ENCODE measurements at places on chromosomes 2 and 18. TPM values are rescaled to one million over a fixed set of nuclear protein-coding genes. Genes with fewer than 3 reads are reported as not detected.

FMNL2 gene
- total RNA-seq, result 11.3 TPM

TRAK2 gene
- total RNA-seq, result 125 TPM

FOXI3 gene
- not detected for total RNA-seq

ADRA2B gene
- total RNA-seq, result 1.6 TPM

XDH gene
- total RNA-seq, result 0.16 TPM

GPN1 gene
- 19.7 TPM for total RNA-seq

AFG3L2 gene
- total RNA-seq, result 62.5 TPM

GPR55 gene
- not detected for total RNA-seq

PHLPP1 gene
- 5.0 TPM for total RNA-seq

TRIM43 gene
- total RNA-seq, result not detected

SLC40A1 gene
- 79.3 TPM for total RNA-seq

GRCh38 chr18:10405816-10406663 lies 48.4 kb upstream of the APCDD1 start:
- DNase-seq, result no peak

- DNase-seq, result no peak
Observed at GRCh38 chr18:45651275-45651674, 36.0 kb downstream of the SLC14A2 start.

DNA sequence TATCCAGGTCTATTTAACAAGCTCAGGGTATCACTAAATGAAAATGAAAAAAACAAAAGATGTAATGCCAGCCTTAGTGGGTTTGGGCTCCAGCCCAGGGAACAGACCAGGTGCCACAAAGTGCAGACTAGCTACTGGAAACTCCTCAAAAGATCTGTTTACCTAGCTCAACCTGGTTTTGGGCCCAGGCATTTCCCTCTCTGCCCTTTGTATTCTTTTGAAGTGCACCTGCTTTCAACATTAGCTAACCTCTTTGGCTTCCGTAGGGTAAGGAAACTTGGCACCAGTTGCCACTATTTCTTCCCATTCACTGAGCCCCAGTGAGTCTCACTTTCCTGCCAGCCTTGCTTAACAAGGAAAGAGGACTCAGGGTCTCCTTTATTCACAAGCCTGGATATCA lies 123.6 kb upstream of the CDCA7 start:
- DNase-seq, result no peak

DNA sequence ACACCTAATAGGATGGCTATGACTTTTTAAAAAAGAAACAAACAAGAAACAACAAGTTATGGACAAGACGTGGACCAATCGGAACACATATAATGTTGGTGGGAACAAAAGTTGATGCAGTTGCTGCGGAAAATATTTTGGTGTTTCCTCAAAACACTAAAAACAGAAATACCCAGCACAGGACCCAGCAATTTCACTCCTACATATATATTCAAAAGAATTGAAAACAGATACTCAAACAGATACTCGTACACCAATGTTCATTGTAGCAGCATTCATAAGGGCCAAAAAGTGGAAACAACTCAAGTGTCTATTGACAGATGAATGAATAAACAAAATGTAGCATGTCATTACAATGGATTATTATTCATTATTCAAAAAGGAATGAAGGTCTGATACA lies 12.1 kb downstream of the CCDC141 start:
- no peak for DNase-seq

GRCh38 chr18:48889115-48889941 lies 61.4 kb downstream of the SMAD7 start:
- peak; percentile 79 for DNase-seq

- DNase-seq, result no peak
Observed at GRCh38 chr2:233428008-233428407, 73.7 kb downstream of the DGKD start.

- no peak for DNase-seq
Observed at GRCh38 chr2:31255911-31256571, 22.1 kb downstream of the EHD3 start.

DNA sequence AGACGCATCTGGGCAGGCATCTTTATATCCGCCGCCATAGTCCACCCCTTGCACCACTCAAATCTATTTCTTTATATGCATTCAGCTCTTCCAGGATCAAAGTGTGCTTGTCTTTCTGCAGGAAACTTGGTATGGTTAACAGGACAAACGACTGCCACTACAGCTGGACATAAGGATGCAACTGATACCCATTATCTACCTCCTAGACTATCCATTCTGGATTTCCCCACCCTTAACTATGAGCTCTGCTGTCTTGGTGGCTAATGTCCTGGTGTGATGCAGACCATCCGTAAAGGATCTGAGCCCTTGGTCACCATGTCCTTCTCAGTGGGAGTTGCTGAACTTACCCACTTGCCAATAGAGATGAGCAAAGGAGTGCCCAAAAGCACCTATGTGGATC lies 40.1 kb upstream of the SPATS2L start:
- DNase-seq, result no peak

DNA sequence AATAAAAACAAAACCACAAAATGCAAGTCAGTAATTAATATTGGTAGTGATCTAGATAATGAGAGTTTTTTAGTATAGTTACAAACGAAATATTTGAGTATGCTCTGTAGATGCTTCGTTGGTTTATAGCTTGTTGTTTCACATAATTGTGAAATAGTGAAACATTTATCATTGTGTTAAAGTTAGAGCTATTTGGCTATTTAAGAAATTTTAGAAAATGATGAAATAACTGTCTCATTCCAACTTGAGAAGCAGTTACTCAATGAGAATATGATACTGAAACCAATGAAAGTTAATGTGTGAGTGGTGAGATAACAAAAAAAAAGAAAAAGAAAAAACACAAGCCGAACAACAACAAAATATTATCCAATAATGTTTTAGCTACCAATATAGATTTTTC lies 475.6 kb upstream of the ZEB2 start:
- no peak for DNase-seq

GRCh38 chr2:9939587-9940485 lies 11.7 kb upstream of the GRHL1 start:
- no peak for DNase-seq

DNA sequence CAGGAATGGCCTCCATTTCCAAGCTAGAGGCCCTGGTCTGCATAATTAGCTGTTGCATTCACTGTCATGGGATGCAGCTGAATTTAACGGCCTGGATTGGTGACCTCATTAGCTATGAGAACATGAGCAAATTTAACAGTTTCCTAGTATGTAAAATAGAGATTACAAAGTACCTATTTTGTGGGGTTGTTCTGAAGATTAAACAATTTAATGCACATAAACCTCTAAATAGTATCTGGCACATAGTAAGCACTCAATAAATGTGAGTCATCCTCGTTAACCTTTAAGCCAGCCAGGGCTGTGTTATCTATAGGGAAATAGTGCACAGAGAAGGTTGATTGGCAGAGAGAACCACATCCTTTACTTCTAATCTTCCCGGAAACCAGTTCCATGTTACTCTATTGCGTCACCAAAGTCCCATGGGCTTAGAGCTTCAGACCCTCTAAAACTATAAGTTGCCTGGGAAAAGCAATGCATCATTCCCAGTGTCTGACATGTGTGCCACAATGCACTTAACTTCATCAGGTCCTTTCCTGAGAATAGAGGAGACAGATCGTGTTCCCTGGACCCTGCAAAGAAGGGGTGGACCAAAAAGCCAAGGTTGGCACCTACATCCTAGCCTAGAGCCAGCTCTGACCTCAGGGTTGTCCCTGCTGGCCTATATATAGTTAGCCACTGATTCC lies 196.5 kb downstream of the LNPK start:
- DNase-seq, result no peak

DNA sequence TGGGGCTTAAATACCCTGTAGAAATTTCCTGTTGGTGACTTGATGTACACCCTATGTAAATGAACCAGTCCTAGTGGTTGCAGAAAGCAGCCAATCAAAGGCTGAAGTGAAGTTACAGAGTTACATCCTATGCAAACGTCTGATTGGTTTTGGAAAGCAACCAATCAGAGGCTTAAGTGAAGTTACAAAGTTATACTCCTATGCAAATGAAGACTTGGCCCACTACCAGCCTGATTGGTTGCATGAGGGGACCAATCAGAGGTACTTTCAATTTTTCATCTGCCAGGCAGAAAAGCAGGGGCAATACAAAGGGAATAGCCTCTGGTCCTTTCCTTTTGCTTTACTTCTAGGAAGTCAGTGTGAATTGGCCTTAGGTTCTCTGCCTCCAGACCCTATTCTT lies 13.6 kb upstream of the ZNF397 start:
- no peak for DNase-seq

GRCh38 chr2:142495141-142495540 lies 364.3 kb upstream of the LRP1B start:
- DNase-seq, result no peak

DNA sequence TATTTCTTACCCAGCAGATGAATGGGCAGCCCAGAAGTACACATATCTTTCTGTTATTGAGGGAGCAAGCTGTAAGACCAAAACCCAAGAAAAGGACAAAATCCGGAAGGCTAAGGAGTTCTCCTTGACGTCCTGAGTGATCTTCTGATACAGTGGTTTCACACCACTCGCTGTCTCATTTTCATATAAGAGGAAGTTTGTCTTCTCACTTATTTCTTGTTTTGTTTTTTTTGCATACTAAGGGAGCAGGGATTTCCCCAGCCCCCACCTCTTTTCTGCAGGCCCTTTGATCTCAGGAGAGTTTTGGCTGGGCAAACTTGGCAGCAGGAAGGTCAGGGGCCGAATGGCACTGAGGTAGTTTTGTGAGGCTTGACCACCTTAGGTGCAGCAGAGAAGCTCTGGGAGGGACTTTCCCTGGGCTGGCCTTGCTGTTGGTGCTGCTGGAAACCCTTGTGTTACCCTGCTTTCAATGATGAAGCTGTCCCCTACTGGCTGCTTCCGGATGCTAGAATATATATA lies 13.3 kb downstream of the CHRNA1 start:
- no peak for DNase-seq

Data from left cardiac atrium (tissue), 4 donors.